T-helper 17 cell (primary cell): ENCODE measurements at places on chromosomes 12 and 14. TPM values are rescaled to one million over a fixed set of nuclear protein-coding genes. Genes with fewer than 3 reads are reported as not detected.

GRCh38 chr12:70853326-70853725 is 67.2 kb downstream of the PTPRR start:
- no peak for DNase-seq

GRCh38 chr12:66627270-66627987 is 51.4 kb downstream of the GRIP1 start:
- no peak for DNase-seq

DNA sequence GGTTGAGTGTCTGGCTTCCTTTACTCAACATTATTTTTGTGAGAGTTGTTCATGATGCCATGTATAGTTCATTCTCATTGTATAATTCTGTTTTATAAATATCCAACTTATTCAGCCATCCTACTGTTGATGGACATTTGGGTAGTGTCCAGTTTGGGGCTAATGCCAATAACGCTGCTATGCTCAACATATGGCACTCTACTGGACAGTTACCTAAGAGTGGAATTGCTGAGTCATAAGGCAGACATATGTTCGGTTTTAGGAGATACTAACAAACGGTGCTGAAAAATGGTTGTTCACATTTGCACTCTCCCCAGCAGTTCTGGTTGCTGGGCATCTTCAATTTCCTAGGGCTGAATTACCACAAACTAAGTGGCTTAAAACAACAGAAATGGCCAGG is 28.7 kb upstream of the P2RX4 start:
- no peak for DNase-seq

- DNase-seq: no peak
These were observed 17.2 kb downstream of the PSMC1 start for GRCh38 chr14:90273532-90273931.

Gene OR6C2
- total RNA-seq: not detected
